ENCODE measurements at places on chromosomes 5 and 9.
A peak's percentile ranks its signal among the peaks of the same experiment; 100 is the strongest.

DNA sequence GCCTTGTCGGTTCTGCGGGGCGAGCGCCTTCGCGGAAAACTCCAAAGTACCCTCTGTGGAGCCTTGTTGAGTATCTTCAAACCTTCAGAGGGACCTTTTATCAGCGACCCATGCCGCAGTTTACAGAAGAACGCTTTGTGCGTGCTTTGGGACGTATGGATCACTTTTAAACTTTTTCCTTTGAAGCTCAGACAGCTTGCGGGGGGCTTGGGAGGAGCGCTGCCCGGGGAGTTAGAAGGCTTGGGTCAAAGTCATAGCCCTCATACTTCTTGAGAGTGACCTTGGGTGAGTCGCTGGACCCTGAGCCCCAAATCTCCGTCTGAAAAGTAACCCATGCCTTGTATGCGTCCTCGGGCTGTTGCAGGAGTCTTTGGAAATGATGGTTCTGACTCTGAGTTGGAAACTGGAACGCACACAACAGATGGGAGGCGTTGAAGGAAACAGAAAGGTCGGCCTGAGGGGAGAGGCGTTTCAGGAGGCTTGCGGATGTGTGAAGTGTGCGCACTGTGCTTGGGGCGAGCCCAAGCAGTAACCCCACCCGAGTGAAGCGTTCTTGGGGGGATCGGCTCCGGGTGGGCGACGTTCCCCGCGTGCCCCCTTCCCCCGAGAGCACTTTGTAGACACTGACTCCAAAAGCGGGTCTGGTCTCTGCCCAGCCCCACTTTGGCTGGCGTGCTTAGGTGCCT is 661 bp upstream of the SLC25A51 start:
- DNase-seq, result no peak

GRCh38 chr5:78805474-78806124 is 157.0 kb upstream of the LHFPL2 start:
- DNase-seq, result no peak

- DNase-seq, result no peak
Measured at GRCh38 chr5:172531704-172532026, 77.3 kb upstream of the SH3PXD2B start.

- DNase-seq, result no peak
Measured at GRCh38 chr9:115951977-115952376, 201.6 kb upstream of the PAPPA start.

GRCh38 chr9:96777426-96777864 is 442 bp downstream of the ZNF510 start:
- DNase-seq, result no peak

GRCh38 chr9:115006660-115007059 is 76.3 kb upstream of the TNFSF8 start:
- DNase-seq, result no peak

GRCh38 chr5:9125852-9126251 is 420.0 kb downstream of the SEMA5A start:
- no peak for DNase-seq

GRCh38 chr5:59066367-59067163 is 483.7 kb downstream of the RAB3C start:
- DNase-seq, result peak; percentile 59

GRCh38 chr9:38063363-38063707 is 5.7 kb downstream of the SHB start:
- no peak for DNase-seq

DNA sequence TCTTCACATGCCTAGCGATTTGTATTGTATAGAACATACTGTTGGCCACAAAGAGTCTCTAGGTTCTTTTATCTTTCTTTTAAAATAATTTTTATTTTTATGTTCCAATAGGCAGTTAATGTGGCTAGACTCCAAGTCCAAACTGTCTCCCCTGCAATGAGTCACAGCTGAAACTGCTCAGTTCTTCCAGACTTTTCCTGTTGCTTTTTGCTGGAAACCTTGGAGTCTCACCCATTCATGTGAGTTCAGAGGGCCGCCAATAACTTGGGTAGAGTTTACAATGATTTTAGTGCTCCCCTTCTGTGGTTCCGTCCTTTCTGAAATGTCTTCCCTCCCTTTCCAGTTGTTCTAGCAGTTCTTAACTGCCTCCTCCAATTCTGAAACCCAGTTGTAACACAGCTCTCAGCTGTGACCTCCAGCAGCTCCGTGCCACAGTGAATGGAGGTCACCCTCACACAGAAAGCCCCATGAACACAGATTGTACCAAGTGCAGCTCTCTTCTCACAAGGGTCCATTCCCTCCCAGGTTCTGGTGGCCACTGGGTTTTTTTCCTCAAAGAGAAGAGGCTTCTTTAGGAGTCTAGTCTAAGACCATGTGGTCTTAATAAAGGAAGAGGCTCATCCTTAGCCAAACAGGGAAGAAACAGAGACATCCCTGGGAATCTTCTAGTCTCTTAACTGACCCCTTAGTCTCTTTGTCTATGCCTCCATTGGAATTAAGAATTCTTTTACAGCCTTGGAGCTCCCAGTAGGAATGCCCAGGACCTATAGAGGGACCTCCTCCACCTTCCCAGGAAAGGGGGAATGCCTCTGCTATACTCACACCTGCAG is 198.5 kb downstream of the SPOCK1 start:
- no peak for DNase-seq

All from HFF-Myc (cell line).